ENCODE measurements at places on chromosomes 11 and 22.
A peak's percentile ranks its signal among the peaks of the same experiment; 100 is the strongest.

GRCh38 chr22:26586556-26587325 is 3.2 kb downstream of the TPST2 start:
- DNase-seq: no peak

- peak; percentile 72 for DNase-seq
Observed at GRCh38 chr22:17077255-17077654, 7.5 kb upstream of the IL17RA start.

DNA sequence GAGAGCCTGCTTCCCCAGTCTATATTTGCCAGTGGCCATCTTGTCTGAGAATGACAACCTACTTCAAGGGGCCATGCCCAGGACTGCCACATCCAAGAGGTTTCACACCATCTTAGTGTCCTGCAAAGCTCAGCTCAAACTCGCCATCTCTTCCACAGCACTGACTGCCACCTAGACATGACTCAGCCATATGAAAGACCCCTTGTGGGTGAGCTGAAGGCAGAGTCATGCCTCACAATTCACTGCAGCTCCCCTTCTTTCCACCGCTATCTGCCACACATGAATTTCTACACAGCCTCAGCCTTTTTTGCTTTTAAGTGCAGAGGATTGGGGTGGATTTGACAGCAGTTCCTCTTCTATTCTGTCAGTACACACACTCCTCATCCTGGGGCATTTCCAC is 127.5 kb downstream of the GALNT18 start:
- no peak for DNase-seq

DNA sequence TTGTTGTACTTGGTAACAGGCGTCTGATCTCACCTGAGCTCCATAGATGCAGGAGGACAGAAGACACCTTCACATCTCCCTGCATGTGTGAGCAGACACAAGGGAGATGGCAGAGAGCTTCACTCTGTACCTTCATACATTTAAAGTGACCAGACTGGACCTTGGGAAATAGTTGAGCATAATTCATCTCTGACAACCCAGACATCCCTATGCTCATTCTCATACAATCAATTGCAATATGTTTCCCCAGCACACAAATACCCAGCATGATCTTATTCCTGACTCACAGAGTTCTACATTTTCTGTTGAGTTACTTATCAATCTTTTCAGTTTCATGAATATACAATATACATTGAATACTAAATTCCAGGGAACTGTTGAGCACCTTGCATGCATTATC is 488.2 kb upstream of the API5 start:
- no peak for DNase-seq

DNA sequence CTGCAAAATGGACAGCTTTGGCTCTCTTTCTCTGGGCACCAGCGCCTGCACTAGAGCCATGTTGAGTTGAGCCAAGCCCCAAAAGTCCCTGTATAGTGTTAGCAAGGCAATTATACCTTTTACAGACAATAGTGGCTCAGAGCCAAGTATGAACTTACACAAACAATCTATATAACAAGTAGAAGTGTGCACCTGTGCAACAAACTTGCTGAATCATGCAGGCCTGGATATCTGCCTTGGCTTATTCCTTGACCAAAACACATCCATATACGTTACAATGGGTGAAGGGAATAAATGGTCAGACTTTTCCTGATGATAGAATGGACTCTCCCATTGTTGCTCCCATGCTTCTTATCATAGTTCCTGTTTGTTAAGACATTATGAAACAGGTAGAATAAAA is 3.8 kb upstream of the OR52I2 start:
- DNase-seq: no peak

GRCh38 chr22:39776295-39777009 is 117.1 kb downstream of the ENTHD1 start:
- DNase-seq: no peak

DNA sequence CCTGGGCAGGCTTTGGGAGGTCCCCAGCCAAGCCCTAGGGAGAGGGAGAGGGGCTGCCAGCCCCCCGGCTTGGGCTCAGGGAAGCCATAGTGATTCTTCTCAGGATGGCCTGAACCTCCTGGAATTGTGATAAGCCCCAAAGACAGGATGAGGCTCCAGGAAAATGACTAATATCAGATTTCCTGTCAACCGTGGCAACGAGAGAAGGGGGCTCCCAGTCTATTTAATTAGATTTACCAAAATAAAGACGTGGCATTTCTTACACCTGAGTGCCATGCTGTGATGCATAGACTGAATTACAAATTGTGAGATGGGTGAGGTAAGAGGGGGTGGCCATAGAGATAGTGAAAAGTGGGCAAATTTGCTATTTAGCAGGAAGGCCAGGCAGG is 20.4 kb downstream of the SERPINH1 start:
- DNase-seq: no peak

DNA sequence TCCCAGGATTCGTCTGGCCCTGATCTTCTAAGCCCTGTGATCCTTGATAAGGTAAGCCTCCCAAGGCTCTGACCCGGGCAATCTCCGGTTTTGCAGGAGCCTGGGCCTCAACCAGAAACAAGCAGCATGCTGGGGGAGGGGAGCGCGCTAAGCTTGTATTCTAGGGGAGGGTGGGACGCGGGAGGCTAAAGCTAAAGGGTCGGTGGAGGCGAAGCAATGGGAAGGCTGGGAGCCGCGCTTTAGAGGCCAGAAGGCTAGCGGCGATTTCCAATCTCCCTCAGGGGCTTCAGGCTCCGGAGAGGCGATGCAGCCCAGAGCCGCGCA is 753 bp downstream of the PTPN5 start:
- no peak for DNase-seq

DNA sequence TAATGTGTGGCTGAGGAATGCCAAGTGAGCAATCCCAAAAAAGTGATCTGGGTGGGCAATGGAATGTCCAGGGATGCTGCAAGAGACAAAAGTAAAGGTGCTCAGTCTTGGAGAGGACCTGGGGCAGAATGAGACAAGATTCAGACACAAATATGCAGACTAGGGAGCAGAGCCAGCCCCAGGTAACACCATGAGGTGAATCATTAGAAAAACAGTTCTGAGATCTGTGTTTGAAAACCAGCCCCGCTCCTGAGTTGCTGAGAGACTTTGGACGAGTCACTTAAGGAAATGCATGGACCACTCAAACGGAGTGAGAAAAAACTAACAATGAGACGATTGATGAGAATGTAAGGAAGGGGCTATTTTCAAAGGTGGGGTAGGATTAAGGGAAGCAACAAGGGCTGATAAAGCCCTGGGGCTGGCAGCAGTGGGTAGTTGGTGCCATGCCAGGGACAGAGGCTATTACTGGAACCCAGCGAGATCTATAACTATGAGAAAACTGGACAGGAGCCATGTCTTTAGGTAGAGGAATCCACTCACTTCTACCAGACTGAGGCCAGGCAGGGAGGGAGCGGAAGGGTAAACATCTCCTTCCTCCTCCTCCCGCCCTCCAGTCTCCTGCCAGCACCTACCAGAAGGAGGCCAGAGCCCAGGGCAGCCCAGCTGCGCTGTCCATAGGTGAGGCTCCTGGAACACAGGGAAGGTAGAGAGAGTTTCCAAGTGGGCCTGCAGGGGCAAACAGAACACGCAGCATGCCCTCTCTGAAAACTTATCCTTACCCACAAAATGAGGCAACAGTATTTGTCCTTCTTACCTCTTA is 130.4 kb upstream of the TEAD1 start:
- DNase-seq: peak; percentile 13

GRCh38 chr11:30489511-30489910 is 96.6 kb downstream of the MPPED2 start:
- no peak for DNase-seq

- DNase-seq: peak; percentile 75
Observed at GRCh38 chr11:72483412-72484186, 49.3 kb upstream of the CLPB start.

- DNase-seq: no peak
Observed at GRCh38 chr22:48147831-48148230, 1385.4 kb downstream of the TBC1D22A start.

GRCh38 chr22:46079861-46080821 is 70.2 kb upstream of the PPARA start:
- DNase-seq: no peak

DNA sequence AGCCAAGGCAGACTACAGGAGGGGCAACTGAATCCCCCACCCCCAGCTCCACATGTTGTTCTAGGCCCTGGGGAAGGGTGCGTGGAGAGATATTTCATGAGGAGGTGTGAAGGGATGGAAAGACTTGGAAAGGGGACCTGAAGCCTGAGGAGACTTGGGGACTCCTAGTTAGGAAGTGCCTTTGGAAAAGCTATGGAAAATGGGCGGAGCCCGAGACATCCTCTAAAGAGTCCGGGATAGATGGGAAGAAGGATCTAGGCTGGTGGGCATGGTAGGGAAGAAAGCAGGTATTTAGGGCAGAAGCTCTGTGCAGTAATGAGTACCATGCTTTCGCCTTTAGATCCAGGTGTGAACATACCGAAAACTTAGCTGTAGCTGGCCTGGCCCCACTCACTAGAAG is 15.0 kb upstream of the CYP2R1 start:
- DNase-seq: no peak

DNA sequence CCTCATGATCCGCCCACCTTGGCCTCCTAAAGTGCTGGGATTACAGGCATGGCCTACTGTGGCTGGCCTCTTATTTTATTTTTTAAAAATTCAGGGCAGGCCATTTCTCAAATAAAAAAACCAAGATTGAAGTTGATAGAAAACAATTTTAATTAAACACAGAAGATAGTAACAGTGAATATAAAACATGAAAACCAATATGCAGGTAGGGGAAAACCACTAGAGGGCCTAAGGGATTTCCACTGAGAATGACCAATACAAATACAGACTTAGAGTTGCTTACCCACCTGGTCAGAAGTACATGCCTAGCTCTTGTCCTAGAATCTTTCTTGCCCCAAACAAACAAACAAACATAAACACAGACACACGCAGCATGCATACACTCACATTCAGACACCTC is 1.7 kb upstream of the RTCB start:
- DNase-seq: no peak

- DNase-seq: no peak
Observed at GRCh38 chr11:96235751-96236150, 107.2 kb downstream of the MAML2 start.

GRCh38 chr11:120135838-120136237 is 2.1 kb downstream of the TRIM29 start:
- DNase-seq: no peak

DNA sequence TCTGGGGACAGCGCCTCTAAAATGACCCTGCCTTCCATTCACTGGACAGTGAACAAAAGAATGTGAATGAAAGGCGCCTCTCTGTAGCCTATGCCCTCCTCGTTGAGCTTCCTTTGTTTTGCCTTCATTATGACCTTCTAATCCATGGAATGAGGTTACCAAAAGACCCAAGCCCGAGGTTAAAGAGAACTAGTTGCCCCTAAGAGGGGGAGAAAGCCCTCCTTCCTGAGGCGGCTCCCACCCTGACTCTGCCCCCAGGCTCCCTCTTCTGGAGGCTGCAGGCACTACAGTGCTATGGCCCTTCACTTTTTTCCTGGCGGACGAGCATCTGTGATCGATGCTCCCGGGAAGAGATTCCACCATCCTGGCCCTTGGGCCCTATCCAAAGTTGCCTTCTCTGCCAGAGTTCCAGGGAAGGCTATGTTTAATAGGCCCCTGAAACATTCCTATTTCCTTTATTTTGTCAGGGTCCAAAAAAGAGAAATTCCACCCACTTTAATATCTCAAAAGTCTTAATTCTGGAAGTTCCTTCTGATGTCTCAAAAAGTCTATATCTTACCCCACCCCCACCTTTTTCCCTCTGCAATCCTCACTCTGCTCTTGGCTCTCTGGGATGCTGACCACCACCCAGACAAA is 147.3 kb downstream of the FEZ1 start:
- DNase-seq: no peak

DNA sequence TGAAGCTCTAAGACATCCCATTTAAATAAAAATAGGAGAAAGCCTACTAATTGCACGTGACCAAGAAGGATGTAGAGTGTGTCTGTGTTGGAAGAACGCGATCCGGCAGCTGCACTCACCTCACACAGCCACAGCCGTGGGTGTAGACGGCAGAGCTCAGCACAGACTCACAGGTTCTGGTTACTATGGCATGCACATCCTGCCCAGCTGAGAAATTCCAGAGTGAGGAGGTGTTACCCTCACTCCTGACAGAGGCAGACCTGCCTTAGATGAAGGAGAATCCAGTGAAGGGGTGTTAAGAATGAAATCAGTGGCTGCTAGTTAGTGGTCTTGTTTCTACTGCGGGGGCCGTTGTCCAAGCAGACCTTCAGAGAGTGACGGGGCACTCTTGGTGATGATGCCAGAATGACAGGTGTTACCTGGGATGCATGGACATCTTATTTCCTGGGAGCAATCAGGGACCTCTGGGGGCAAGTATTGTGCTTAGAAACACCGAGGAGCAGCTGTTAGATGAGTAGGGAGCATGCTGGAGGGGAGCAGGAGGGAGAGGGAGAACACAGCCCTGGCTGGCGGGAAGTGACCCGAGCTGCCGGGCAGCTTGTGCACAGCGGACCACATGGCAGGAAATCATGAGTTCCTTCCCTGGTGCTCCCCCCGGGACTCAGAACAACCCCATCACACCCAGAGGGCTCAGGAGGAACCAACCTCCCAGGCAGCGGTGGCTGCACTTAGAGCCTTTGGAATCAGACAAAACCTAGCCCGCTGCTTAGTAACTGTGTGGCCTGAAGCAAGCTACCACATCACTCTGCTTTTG is 12.3 kb downstream of the KCNJ5 start:
- peak; percentile 52 for DNase-seq

DNA sequence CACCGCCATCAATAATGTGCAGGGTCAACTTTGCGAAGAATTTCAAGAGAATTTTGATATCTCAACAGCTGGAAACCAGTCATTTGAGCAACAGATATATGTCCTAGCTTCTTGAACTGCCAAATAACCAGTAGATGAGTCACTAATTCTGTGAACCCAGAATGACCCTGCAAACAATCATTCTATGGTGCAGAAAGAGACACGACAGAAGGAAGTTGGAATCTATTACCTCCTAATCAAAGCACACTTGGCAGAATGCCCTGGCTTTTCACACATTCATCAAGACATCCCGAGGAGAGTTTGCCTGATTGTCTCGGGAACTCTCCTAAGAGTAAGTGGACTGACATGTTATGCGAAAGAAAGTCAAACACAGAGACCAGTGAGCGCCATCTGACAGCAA is 621.1 kb downstream of the OPCML start:
- DNase-seq: peak; percentile 46

DNA sequence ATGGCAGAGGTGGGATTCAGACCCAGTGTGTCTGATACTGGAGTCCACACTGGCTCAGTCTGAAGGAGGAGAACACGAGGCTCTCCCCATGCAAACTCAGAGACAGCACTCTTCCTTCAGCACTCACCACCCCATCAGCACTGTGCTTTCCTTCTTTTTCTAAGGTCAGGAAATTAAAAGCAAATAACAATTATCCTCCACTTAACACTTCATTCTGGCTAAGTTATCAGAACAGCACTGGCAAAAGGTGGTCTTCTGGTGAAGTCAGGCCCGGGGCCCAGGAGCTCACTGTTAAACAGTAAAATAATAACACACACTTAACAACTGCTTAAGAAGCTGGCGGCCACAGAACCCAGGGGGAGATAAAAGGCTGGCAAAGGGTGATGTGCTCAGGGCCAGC is 107.1 kb downstream of the NAT10 start:
- no peak for DNase-seq

Data from A172 (cell line).